Left lung (tissue), 14 donors: ENCODE measurements at places on chromosomes 3 and 15. TPM values are rescaled to one million over a fixed set of nuclear protein-coding genes. Genes with fewer than 3 reads are reported as not detected.

TJP1 gene
- 82.9 TPM for total RNA-seq

DNA sequence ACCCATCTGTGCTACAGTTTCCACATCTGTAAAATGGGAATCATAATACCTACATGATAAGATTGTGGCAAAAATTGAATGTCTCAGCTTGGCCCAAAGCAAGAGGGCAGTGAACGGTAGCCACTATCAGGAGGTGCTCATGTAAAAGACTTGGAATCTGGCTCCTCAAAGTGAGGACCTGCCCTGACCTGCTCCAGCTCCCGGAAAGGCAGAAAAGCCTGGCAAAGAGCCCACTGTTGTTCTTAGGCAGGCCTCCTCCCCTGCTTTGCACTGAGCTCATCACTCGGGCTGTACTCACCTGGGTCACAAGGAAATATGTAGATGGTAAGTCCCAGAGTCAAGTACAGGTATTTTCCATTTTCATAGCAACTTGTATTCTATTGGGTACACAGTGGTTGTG lies 250.7 kb upstream of the TBL1XR1 start:
- peak; percentile 84 for DNase-seq

- DNase-seq, result peak; percentile 67
Observed at GRCh38 chr15:46312133-46312740, 677.4 kb downstream of the SQOR start.

DNA sequence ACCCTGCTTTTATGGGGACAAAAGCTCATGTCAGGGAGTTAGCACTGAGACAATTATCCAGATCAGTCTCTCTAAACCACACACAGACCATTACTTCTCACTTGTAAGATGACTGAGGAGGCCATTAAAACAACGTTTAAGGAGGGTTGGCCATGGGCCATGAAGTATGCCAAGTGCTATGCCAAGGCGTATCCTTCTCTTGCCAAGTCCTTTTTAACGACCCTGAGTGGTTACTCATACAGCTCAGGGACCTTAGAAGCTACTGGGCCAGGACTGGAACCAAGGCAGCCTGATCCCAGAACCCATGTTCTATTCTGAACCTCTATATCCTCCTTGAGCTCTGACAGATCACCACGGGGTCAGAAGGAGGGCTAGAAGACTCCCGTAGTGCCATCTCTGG lies 50.0 kb downstream of the NMNAT3 start:
- DNase-seq, result no peak

GRCh38 chr3:119604878-119605277 lies 7.2 kb downstream of the PLA1A start:
- DNase-seq, result no peak
